H1 (cell line): ENCODE measurements at places on chromosomes 6 and 20. TPM values are rescaled to one million over a fixed set of nuclear protein-coding genes. Genes with fewer than 3 reads are reported as not detected.

The CUL9 gene
- total RNA-seq: 9.8 and 10.5 TPM in 2 replicates

The ULBP1 gene
- 0.42 and 0.60 TPM in 2 replicates for total RNA-seq

The KHDC1 gene
- total RNA-seq: 4.3 and 4.6 TPM in 2 replicates

The CTCFL gene
- total RNA-seq: 0.80 and 0.82 TPM in 2 replicates

The PTCHD4 gene
- 0.33 and 0.37 TPM in 2 replicates for total RNA-seq

The HIVEP2 gene
- 5.9 and 6.1 TPM in 2 replicates for total RNA-seq

DNA sequence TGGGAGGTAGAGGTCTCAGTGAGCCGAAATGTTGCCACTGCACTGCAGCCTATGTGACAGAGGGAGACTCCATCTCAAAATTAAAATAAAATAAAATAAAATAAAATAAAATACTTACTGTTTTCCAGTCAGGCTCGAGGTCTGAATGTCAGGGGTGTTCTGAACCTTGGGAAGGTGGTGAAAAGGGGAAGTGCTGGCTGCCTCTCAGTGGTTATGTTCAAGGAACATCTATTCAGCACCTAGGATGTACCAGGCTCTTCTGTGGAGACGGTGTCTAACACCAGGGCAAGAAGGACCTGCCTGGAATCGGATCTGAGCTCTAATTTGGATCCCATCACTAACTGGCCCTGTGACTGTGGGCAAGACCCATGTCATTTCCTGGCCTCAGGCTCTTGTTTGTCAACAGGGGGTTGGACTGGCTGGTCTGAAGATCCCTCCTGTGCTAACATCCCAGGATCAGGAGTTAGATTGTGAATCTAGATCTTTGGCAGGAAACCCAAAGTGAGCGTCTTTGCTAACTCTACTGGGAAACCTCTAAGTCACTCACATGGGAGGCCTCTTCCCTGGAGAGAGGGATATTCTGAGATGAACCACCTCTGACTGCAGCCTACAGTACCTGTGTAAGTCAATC lies 63.4 kb upstream of the SIRPG start:
- DNase-seq: no peak

GRCh38 chr6:138330763-138331162 lies 46.9 kb upstream of the SMIM28 start:
- no peak for DNase-seq

- no peak for DNase-seq
These were observed 56.9 kb downstream of the PHACTR2 start for GRCh38 chr6:143734641-143735063.

- DNase-seq: no peak
These were observed 5.7 kb downstream of the EBF4 start for GRCh38 chr20:2698186-2698817.

DNA sequence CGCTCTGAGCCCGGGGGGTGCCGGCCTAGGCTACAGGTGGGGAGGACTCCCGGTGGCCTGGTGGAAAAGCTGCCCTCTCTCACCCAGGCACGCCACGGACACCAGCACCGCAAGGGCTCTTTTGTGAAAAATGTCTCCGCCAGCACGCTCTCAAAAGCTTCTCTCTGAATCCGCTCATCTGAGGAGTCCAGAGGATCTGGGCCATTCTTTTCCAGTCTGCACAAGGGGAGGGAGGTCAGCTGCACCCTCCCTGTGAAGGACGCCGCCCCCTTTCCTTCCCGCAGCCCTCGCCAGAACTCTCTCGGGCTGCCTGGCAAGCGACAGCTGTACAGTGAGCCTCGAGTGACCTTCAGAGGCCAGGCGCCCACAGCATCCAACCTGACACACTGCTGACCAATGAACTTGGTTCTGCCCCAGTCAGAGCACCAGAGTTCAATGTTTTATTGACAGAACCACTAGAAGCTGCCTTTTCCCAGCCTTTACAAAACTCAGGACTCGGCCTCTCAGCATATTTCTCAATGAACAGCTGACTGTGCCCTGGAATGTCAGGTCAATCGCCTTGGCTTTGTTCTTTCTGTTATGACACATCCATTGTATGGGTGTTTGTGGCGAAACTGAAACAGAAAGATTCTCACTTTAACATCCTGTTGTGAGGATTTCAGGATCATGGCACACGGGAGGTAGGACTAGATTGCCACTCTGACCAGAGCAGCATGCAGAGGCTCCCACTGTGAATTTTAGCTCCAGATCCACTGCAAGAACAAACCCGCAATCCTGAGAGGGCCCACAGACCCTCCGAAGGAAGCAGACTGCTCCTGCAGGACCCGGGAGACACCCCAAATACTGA lies 26.7 kb downstream of the SERPINB9 start:
- no peak for DNase-seq

DNA sequence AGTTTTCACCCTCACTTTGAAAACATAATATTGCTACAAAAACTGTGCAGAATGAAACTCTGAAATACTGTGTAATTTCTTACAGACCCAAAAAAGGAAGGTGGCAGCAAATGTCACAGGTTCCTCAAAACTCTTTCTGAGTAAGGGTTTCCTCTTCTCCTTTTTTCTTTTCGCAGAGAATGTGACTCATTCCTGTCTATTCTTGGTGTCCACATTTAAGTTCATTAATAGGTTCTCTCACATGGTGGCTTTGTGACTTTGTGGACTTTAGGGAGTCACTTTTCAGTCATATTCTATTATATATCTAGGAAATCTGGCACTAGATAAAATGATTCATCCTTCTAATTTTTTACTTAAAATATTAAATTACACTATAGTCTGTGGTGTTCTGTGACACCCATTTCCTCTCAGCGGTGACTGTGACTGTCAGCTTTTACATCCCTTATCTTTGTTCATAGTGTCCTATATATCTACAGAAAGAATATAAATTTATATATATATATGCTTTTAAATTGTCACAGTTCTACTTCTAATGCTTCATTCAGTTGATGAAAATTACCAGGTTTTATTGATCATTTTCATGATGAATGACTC lies 126.8 kb upstream of the HCRTR2 start:
- no peak for DNase-seq

- no peak for DNase-seq
These were observed 2.4 kb downstream of the BAK1 start for GRCh38 chr6:33577718-33578117.

DNA sequence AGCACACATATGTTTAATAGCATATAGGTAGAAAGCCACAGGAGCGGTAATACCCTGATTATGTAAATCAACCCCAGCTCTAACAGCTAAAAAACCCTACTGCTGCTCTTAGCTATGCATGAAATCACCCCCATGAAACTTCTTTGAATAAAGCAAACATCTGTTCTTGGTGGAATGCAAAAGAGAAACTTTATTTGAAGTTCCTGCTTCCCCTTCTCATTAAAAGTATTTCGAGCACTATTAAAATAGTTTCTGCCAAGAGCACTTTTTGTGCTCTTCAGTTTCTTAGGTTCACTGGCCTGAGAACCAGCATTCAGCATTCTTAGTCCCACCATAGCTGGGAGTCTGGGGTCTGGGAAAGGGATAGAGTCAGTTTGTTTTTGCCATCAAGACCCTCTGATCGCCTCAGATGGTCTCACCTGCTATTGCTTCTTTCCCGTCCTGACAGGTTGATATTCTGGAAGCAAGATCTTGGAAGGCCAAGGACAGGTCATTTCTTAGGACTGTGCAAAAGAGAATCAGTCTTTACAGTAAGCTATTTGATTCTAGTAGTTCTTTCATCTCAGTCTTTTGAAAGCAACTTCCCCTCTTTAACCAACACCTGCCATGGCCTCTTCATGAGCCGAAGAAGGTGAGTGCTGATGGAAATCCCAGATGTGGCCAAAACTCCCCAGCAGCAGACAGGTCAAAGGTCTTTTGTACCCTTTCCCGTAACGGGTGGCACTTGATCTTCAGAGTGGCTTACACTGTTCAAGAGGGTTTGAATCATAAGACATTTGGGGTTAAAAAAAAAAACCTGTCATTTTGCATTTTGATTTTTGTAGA lies 76.5 kb upstream of the TMEM170B start:
- DNase-seq: no peak

GRCh38 chr6:132009175-132009574 lies 58.0 kb upstream of the CCN2 start:
- no peak for DNase-seq

DNA sequence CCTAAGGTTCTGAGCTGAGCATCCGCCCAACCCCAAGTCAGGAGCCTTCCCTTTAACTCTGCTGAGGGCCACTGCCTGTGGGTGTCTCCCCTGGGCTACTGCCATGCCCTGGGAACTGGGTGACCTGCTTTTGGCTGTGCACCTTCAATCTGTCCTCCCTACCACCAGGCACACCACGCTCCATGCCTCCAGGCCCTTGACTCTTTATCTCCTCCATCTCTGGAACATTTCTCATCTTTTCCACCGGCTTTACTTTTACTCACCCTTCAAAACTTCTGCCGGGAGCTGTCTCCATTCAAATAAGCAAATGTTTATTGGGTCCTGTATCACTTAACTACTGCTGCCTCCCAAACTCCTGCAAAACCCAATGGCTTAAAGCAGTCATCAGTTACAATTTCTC lies 83.3 kb upstream of the NHSL1 start:
- DNase-seq: no peak

- DNase-seq: no peak
These were observed 70.9 kb downstream of the REV3L start for GRCh38 chr6:111411978-111412566.

GRCh38 chr20:41344938-41345728 lies 4.5 kb downstream of the LPIN3 start:
- no peak for DNase-seq

GRCh38 chr6:90199900-90200299 lies 96.7 kb downstream of the BACH2 start:
- DNase-seq: no peak

DNA sequence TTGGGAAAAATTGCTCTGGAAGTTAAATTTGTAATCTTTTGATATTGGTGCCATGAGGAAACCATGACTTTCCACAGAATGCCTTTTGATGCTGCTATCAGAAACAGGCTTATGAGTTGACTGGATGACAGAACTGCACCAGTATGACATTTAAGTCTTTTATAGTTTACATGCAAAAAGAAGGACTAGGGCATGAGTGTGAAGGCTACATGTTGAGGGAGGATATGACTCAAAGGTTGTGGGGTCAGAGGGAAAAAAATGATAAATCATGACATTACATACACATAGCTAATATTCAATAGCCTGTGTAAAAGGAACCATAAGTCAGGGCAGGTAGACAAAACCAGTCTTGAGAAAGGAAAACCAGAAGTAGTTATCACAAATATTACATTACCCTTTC lies 182.2 kb downstream of the COL12A1 start:
- no peak for DNase-seq

DNA sequence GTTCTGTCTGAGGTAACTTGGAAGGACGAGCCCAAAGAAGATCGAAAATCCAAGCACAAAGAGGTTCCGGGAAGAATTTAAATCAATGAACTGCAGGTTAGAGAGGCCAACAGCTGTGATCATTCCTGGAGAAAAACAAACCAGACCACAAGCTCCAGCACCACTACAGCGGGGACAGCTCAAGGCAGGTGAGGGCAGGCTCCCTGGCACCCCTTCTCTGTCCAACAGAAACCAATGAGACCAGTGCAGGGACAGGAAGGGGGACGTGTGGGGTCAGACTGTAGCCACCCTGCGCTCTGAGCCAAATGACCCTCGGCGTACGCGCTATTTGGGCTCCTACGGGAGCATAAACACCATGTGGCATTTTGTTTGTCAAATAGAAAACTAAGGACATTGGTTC lies 139.3 kb downstream of the SLC23A2 start:
- DNase-seq: no peak

- no peak for DNase-seq
These were observed 1.2 kb downstream of the MAS1L start for GRCh38 chr6:29486577-29486976.

- DNase-seq: no peak
These were observed 227.0 kb upstream of the MARCKS start for GRCh38 chr6:113629975-113630737.

- no peak for DNase-seq
These were observed 31.6 kb upstream of the EZR start for GRCh38 chr6:158850807-158851115.

DNA sequence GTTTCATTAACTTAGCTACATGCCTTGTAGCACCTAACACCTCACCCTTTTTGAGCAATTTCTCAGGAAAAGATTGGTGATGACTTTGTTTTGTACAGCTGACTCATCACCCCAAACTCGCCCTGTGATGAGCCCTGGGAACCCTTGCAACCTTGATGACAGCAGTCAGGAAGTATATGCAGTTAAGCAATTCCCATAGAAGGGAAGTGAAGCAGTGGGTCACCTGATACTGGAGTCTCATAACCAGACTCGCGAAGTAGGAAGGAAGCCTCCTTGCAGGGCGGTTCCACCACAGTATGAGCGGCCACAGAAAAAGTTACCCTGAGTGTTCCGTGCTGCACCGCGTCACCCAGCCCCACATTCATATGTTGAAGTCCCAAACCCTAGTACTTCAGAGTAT lies 82.0 kb upstream of the EDN1 start:
- no peak for DNase-seq

GRCh38 chr6:148971031-148971927 lies 224.4 kb downstream of the UST start:
- no peak for DNase-seq
